ENCODE measurements at places on chromosomes 6 and 20.

- DNase-seq = no peak
These were observed 79.6 kb downstream of the PTPN1 start for GRCh38 chr20:50589548-50590347.

DNA sequence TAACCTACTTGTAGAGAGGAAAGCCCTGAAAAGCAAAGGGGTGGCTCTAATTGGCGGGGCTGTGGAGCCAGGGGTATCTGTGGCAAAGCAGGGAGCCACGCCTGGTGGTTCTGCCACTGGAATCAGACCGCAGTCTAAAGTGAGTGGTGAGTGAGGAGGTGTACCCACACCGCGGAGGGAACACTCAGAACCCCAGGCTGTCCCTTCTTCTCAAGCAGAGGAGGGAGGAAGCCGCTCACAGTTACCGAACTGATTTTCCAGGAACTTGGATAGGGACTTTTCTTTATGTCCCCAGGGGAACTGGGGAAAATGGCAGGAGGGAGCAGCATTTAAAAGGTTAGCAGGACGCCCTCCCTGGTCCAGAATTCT, 287.2 kb downstream of the TAF4 start:
- DNase-seq = no peak

DNA sequence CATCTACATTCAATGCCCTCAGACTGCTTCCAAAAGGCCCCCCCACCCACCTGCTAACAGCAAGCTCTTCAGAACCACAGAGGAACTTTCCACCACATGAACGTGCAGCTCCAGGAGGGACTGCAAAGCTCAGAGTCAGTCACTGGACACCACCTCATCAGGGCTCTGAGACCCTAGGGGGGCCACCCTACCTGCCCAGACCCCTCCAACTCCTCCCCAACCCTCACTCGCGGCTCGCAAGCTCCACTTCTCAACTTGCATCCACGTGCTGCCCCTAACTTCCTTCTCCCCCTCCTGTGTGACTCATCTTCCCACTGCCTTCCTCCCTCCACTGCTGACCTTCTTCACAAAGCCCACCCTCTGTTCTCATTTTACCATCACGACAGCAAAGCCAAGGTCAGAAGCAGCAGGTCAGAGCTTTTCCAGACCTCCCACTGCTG, 6.5 kb downstream of the MBOAT1 start:
- DNase-seq = peak; percentile 4

- DNase-seq = no peak
These were observed 363.2 kb downstream of the QKI start for GRCh38 chr6:163777716-163778115.

DNA sequence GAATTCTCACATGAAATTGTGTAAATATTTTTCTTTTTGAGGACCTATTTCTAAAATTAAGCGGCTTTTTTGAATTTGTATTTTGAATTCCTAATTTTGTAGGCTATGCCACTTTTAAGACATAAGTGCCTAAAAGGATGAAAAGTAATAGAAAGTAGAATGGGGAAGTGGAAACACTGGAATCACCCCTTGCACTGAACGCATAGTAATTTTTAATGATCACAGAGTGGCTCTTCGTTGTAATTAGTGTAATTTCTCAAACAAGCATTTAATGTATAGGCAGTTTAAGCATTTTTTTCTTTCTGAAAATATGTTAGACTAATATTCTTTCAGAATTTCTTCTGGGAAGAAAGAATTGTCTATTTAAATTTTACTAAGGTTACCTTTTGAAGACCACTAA, 73.2 kb downstream of the ARID1B start:
- no peak for DNase-seq

DNA sequence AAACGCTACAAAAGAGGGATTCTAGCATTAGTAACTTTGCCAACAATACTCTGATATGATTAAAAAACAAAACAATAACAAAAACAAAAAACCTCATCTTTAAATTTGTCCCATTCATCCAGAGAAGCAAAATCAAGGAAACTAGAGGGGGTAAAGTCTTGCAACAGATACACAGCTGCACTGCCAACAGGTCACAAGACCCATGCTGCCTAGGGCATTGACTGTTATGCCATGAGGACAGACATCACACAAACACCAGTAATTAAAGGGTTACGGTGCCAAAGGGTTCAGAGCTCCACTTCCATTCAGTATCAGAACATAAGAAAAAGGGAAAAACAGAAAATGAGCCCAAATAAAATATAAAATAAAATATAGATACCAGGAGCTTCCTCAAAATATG, 1.6 kb downstream of the TBC1D20 start:
- no peak for DNase-seq

- no peak for DNase-seq
These were observed 149.1 kb downstream of the LMBRD1 start for GRCh38 chr6:69647726-69648125.

GRCh38 chr6:22072949-22073348, 223.9 kb downstream of the PRL start:
- DNase-seq = no peak

DNA sequence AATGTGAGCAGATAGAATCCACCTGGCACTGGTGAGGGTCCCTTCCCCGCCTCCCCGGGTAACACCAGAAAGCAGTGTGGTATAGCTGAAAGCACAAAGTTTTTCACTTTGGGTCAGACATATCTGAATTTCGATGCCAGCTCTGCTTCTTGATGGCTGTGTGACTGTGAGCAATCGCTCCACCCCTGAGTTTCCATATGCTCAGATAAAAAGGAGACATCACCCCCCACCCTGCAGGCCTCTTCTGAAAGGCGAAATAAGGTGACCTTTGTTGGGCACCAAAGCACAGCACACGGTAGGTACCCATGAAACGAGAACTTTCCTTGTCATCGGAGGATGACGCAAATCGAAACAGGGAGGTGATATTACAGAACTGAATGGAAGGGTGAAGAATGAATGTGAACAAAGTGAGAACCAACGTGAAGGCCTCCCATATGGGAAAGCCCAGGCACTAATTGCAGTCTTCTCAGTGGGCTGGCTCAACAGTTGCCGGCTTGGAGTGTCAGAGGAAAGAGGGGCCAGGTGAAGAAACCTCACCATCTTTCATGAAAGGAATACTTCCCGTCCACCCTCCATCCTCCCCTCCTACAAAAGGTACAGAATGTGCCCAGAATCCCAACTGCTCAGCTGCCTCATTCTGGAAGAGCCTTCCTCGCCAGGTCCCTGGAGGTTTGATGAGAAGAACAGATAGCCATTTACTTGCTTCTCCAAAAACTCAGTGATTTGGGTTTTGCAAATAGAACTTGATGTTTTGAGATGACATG, 61.8 kb downstream of the NFATC2 start:
- no peak for DNase-seq
